Heart left ventricle (tissue), 16 donors: ENCODE measurements at places on chromosomes 5 and 9.

- no peak for DNase-seq
Observed at GRCh38 chr9:21443849-21444625, 3.8 kb downstream of the IFNA1 start.

- no peak for DNase-seq
Observed at GRCh38 chr5:138872841-138873465, 2.2 kb downstream of the LRRTM2 start.

DNA sequence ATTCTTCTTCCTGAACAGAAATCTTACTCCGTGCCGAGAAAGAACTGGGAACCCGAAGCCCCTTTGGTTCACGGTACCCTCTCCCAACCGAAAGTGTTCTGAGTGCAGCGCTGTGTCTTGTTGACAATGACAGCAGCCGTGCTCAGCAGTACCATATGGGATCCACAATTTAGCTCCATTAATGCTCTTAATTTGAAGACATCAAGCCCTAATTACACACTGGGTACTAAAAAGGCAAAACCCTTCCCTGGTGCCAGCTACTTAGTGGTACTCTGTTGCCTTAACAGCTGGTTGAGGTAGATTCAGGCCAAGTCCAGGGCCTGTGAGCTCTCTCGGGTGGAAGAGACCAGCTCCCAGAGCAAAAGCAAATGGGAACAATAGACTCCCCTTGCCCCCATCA is 24.5 kb downstream of the DDX31 start:
- no peak for DNase-seq

- DNase-seq, result no peak
Observed at GRCh38 chr9:125409217-125409636, 147.6 kb downstream of the GAPVD1 start.

GRCh38 chr9:341634-342421 is 127.2 kb downstream of the DOCK8 start:
- DNase-seq, result no peak

DNA sequence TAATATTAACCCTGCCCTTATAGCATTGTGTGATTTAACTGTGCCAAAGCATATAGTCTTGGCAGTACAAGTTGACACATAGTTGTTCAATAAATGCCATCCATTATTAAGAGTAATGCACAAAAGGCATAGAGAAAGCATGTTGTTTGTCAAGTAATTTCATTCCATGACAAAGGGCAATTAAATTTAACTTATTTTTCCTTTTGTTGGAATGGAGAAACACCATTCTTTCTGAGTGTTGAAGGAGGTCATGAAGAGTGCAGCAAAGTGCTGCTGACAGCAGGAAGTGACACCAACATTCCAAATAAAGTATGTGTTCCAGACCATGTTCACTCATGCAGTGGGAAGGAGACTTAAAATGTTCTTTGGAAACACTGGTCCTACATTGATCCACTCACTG is 29.1 kb downstream of the ANKDD1B start:
- no peak for DNase-seq

GRCh38 chr9:126147186-126147935 is 179.3 kb upstream of the MVB12B start:
- DNase-seq, result no peak

- no peak for DNase-seq
Observed at GRCh38 chr5:148209151-148209770, 6.4 kb downstream of the SPINK6 start.

- no peak for DNase-seq
Observed at GRCh38 chr9:75909776-75910175, 19.3 kb downstream of the PCSK5 start.

- DNase-seq, result no peak
Observed at GRCh38 chr5:21806943-21807342, 1046.2 kb downstream of the CDH12 start.

DNA sequence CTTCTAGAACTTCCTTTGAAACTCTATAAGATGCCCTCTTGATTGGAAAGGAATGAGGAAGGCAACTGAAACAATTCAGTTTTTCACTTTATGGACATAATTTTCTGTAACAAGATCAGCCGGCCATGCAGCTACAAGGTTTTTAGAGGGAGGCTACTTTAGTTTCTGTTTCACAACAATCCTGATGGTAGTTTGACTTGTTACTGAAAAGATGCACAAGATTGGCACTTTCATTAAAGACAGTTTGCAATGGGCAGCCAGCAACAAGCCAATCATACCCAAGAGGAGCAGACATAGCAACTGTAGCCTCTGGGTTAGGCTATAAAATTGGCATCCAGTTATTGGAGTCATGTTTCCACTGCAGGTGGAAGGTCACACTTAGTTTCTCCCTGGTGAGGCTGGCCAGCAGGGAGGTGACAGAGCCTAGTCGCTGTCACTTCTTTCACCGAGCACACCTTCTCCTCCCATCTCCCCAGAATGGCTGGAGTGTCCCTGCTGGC is 74.3 kb upstream of the TGFBR1 start:
- DNase-seq, result no peak

DNA sequence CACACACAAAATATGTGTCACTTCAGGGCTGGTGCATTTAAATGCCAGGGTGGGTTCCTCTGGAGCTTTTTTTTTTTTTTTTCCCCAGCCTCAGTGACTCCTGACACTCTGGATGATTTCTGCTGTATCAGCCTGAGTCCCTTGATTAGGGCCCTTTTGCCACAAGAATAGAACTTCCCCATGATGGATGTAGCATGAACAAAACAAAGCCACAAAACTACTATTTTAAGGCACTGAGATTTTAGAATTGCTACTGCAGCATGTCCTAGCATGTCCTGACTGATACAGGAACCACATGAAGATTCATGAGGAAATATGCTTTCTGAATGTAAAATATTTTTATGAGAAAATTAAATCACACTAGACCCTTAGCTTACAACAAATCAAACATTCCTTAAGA is 13.9 kb upstream of the ADGRD2 start:
- no peak for DNase-seq
